ENCODE measurements at places on chromosomes 16 and 17.

GRCh38 chr17:46916211-46916610, 6.7 kb upstream of the GOSR2 start:
- no peak for DNase-seq

DNA sequence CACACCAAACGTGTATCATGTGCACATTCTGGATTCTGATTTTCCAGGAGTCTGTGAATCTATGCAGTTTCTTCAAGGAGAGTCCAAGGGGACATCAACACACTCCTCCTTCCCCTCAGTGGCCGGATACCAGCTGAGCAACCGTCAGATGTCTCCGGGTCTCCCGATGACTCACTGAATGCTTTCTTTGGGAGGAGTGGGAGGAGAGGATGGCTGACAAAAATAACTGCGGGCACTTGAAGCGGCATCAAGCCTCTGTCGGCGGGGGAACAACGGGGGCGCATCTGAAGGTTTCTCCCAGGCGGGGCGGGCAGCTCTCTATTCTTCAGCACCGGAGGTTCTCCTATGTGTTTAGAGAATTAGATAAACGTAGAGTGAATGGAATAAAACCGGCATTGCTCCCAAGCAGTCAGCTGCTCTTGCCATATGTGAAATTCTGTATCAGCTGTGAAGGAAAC, 24.6 kb upstream of the LRRC75A start:
- peak; percentile 73 for DNase-seq

- no peak for DNase-seq
Observed at GRCh38 chr17:59916446-59916845, 23.5 kb downstream of the RPS6KB1 start.

GRCh38 chr16:85867189-85867588, 31.8 kb upstream of the IRF8 start:
- no peak for DNase-seq

DNA sequence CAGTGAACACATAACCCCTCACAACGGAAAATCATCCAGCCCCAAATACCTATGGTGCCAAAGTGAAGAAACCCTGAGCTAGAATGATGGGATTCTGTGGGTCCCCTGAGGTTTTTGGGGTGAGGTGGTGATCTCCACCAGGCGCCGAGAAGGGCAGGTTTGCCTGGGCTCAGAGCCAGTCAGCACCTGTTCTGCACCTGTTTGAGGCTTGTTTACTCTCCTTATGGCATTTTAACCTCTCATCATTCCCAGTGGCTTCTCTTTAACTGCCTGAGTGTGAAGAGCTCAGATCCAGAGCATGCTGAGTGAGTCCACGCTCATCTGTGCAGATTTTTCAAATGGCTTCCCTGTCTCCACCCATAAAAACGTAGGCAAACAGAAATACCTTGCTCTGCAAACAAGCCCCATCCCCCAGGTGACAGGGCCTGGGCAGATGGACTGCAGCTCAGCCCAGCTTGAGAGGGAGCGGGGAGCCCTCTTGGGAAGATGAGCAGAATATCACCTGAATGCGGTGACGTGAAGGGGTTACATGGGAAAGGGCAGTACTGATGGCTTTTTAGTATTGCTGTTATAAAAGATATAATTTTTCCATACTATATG, 40.1 kb upstream of the CLEC19A start:
- no peak for DNase-seq

GRCh38 chr17:41539071-41539492, 11.0 kb upstream of the KRT19 start:
- no peak for DNase-seq

DNA sequence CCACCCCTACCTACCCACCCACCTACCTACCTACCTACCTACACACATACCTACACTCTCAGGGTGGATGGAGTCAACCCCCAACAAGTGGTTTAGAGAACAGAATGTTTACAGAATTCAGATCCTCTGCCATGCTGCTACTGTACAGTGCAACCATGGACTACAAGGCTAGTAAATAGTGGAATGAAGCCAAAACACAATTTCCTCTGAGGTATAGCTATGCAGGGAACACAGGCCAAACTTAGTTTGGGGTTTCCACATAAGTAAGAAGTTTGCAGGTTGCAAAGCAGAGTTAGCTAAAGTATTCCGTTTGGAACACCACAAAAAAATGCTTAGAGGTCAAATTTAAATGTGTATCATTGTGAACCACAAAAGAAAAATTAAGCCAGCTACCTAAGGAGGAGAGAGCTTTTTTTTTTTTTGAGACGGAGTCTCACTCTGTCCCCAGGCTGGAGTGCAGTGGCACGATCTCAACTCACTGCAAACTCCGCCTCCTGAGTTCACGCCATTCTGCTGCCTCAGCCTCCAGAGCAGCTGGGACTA, 2.7 kb upstream of the AP1G1 start:
- no peak for DNase-seq

DNA sequence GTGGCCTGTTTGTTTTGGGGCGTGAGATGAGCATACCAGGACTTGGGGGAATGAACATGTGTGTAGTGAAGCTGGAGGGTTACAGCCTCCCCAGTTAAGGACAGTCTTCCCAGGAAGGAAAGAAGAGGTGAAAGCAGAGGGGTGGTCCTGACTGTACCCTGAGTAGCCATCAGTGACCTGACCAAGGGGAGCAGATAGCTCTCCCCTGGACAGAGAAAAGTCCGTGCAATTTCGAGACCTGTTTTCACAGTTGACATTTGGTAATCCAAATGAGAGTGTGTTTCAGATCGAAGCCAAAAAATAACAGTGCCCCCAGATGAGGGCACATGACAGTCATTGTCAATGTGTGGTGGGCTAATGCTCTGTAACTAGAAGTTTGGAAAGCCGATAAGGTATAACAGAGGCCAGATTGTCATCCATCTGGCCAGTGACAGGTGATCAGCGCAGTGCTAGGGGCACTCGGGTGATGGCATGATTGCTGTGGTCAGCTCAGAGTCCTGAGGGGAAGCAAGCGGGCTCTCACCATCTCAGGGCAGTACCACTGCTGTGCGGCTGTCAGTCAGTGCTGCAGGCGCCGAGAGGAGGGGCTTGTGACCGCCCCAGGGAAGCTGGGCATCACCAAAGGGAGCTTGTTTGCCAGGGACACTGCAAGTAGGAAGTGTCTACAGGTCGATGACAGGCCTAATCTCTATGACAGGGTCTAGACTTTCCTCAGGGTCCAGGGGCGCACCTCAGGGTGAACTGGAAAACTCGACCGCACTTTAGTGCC, 1.1 kb upstream of the NME2 start:
- no peak for DNase-seq

GRCh38 chr16:67965668-67966548, 2.5 kb downstream of the SLC12A4 start:
- no peak for DNase-seq

GRCh38 chr16:72999541-73000019, 48.3 kb downstream of the ZFHX3 start:
- no peak for DNase-seq

DNA sequence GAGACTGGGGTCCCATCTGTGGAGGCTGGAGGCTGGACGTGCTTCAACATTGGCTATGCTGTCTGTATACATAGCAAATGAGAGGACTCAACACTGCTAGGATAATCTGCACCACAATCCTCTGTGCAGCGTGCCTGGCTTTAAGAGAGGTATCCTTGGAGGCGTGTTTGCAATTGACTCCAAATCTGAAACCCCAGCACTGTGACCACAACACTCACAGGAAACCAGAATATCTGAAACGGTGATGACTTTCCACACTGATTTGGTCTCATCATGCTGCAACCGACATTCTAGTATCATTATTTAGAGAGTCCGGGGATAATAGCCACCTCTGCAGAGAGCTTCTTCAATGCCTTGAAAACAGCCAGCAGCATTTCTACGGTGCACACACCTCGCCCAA, 35.1 kb downstream of the TLE7 start:
- DNase-seq = no peak
